ENCODE measurements at places on chromosomes 11 and 22.

- peak; percentile 33 for DNase-seq
Measured at GRCh38 chr11:75547617-75548058, 14.4 kb upstream of the SERPINH1 start.

- no peak for DNase-seq
Measured at GRCh38 chr11:41842673-41843072, 383.2 kb upstream of the LRRC4C start.

DNA sequence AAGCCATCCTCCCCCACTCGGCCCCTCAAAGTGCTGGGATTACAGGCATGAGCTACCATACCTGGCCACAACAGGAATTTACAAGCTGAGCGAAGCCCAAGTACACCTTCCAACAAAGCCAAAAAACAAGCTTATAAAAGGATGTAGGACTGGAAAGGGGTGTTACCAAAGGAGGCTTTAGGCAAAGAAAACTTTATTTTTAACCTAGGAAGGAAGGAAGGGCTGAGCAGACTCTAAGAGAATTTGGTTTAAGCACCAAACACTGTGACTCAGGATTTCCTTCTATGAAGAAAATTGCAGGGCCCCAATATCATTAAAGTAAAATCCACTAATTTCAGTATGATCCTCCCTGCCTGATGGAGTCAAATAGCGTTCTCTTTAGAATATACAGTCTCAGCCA, 12.1 kb downstream of the DENND5A start:
- DNase-seq, result no peak

- DNase-seq, result no peak
Measured at GRCh38 chr22:40401532-40401931, 31.1 kb downstream of the SGSM3 start.

GRCh38 chr11:107621081-107621480, 30.1 kb downstream of the ELMOD1 start:
- no peak for DNase-seq

All from MM.1S (cell line).